ENCODE measurements at places on chromosomes 16 and 17. TPM values are rescaled to one million over a fixed set of nuclear protein-coding genes. Genes with fewer than 3 reads are reported as not detected.

DNA sequence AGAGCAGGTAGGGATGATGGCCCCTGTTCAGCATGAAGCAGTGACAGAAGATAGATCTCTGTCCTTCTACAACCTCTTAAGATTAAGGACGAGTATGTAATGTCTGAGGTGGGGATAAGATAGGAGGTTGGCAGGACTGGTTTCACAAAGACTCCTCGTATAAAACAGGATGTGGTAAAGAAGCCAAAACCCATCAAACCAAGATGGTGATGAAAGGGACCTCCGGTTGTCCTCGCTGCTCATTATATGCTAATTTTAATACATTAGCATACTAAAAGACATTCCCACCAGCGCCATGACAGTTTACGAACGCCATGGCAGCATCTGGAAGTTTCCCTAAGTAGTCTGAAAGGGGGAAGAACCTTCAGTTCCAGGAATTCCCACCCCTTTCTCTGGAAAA, 27.3 kb downstream of the MIS12 start:
- DNase-seq = no peak

DNA sequence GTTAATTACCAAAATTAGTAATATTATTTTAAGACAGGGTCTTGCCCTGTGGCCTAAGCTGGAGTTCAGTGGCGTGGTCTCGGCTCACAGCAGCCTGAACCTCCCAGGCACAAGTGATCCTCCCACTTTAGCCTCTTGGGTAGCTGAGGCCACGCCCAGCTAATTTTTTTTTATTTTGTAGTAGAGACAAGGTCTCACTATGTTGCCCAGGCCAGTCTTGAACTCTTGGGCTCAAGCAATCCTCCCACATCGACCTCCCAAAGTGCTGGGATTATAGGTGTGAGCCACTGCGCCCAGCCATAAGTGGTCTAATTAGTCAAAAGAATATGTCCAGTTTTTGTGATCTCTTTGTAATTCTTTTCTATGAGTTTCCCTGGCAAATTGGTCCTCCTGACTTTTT, 12.0 kb upstream of the CFDP1 start:
- no peak for DNase-seq

DNA sequence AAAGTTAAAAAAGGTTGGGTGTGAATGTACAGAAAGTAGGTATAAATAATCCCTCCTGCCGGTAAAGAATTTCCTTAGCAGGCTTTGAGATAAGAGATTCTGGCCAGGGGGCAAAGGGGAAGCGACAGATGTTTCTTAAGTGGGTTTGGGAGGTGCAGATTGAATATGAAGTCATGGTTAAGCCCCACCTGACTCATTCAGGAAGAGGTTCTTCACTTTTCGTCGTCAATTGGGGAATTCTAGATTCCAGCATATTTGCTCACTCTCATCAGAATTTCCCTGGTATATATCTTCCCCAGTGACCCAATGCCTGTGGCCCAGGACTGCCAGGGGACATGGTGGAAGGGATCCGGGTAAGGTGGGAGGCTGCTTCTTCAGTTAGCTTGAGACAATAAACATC, 127.8 kb downstream of the CPPED1 start:
- no peak for DNase-seq

DNA sequence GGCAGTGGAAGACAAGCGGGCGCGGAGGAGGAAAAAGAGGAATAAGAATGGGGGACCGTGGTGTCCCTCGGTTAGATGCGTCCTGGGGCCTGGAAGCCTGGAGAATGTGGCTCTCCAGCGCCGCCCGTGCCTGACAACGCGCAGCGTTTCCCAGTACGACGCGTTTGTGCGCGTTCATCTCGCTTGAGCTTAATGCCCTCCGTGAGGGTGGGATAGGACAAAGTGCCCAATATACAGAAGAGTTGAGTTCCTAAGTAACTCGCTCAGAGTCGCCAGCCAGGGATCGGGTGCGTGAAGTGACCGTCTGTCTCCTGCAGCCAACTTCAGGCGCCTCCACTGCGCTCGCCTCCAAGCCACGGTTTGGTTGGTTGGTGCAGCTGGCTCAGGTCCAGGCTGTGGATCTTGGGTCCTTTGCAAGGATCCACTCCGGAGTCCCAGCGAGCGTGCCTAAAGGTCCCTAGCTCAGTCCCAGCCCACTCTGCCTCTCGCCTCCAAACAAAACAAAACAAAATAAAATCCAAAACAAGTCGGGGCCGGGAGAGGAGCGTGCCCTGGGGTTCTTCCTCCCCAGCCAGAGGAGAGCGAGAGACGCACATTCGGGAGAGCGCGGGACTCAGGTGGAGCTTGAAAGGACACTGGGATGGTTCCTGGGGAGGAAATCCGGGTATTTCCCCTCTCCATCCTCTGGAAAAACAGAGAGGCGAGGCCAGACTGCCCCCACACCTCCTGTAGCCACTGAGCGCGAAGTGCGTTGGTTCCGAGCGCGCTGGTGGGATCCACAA, 974 bp downstream of the GALR2 start:
- DNase-seq = no peak

- DNase-seq = no peak
Measured at GRCh38 chr16:7398536-7398935, 65.9 kb downstream of the RBFOX1 start.

DNA sequence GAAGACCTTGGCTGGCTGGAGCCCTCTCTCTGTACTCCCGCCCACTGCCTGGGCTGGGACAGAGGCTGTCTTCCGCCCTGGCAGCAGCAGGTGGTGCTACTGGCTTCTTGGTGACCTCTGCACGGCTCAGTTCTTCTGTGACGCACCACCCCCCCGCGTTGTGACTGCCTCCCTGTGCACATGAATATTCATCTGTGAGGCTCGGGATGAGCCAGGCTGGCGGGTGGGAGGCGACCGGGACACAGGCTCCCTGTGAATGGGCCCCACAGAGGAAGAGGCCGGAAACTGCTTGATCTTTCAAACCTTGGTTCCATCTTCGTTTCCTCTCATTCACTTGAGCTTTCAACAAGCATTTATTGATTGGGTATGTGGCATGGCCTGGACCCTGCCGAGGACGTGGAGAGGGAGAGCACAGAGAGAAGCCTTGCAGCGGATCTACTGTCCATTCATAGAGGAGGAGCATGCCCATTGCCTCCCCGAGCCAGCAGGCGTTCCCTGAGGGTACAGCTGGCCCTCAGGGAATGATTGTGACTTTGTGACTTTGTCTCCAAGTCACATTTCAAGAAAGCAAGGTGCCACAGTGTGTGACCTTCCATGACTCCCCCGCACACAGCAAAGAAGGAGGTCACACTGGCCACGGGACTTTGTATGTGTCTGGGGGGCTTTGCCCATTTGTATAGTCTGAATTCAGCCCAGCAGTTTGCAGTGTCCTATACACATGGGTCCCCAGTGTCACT, 45.0 kb downstream of the B9D1 start:
- DNase-seq = peak; percentile 66

- no peak for DNase-seq
Measured at GRCh38 chr17:50221266-50221863, 19.9 kb upstream of the COL1A1 start.

- no peak for DNase-seq
Measured at GRCh38 chr16:11225677-11226549, 30.1 kb downstream of the SOCS1 start.

- DNase-seq = no peak
Measured at GRCh38 chr16:63442246-63442645, 1406.0 kb upstream of the CDH8 start.

DNA sequence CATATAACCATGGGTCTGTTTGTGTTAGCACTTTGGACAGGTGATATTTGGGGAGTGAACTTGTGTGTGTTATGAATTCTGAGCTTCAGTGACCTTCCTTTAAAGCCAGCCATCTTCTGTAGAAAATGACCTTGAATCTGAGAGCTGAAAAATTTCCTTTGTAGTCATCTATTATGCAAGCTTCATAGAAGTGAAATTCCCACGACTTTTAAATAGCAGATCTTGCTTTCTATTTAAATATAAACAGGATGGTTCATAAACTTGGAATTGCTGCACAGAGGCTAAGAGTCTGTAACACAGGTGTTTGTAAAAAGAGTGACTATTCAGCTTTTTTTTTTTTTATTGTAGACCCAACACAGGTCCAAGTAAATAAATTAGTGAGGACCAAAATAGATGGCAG, 85.5 kb downstream of the MARCHF10 start:
- DNase-seq = no peak

- no peak for DNase-seq
Measured at GRCh38 chr17:57560319-57560705, 184.8 kb downstream of the CCDC182 start.

DNA sequence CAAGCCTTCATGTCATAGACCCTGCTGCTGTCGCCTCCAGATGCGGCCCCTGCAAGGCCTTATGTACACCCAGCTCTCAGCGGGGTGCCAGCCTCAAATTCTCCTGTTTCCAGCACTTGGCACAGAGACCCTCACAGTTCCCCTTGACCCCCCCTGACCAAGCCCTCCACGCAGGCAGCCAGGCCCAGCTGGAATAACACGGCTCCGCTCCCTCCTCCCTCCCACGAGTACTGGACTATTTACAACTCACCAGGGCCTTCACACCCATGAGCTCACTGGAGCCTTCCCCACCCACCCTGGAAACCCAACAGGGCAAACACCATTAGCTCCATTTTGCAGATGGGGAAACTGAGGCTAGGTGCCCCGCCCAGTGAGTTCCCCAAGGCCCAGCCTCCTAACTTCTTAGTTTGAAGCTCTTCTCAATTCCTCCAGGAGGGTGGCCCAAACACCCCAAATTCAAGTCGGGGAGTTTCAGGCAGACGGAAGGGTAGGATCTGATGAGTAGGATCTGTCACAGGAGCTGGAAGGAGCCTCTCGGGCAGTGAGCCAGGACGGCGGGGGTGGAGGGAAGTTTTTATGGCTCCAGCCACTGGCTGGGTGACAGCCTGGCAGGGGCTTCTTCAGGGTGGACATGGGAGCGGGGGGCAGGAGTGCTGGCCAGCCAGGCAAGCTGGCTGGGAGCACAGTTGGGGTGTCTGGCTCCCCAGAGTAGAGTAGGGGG, 17.5 kb upstream of the DLX4 start:
- DNase-seq = no peak

GRCh38 chr17:72759301-72759700, 333.2 kb downstream of the SLC39A11 start:
- DNase-seq = no peak

DNA sequence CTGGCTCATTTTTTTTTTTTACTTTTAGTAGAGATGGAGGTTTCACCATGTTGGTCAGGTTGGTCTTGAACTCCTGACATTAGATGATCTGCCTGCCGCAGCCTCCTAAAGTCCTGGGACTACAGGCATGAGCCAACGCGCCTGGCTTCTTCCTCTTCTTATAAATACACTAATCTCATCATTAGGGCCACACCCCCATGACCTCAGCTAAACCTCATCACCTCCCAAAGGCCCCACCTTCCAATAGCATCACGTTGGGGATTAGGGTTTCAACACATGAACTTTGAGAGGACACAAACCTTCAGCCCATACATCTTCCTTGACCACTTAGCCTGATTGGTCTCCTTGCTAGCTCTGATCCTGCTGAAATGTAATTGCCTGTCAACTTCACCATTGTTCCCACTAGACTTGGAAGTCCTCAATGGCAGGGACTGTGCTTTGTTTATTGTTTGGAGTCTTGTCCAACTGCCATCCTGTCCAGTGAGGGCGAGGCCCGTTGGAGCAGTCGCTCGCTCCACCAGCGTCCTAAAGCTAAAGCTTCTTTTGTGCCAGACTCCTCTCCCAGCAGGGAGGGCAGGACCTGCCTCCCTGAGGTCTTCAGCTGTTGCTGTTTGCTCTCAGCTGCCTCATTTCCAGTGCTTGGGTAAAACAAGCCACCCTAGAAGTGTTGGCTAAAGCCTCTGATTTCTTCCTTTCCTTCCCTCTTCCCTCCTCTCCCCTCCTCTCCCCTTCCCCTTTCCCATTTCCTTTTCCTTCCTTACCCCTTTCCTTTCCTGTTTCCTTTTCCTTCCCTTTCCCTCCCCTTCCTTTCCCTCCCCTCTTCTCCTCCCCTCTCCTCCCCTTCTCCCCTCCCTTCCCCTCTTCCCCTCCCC, 85.3 kb downstream of the HAPSTR1 start:
- DNase-seq = no peak

- no peak for DNase-seq
Measured at GRCh38 chr16:30619202-30619601, 9.0 kb upstream of the ZNF689 start.

The ADAM11 gene
- total RNA-seq = 1.2 TPM

The CCL1 gene
- total RNA-seq = not detected

The TRPV3 gene
- 35.3 TPM for total RNA-seq

The CLDN7 gene
- 14.5 TPM for total RNA-seq

The ITGB4 gene
- 382 TPM for total RNA-seq

The NHLRC4 gene
- total RNA-seq = 0.29 TPM

The SLC5A11 gene
- not detected for total RNA-seq

The GLIS2 gene
- 3.1 TPM for total RNA-seq

The WSCD1 gene
- 1.8 TPM for total RNA-seq

The LDHD gene
- total RNA-seq = 10.7 TPM

The CLDN9 gene
- total RNA-seq = not detected

All from suprapubic skin (tissue), 4 donors.